Activated CD4-positive, alpha-beta T cell treated with anti-CD3 and anti-CD28 coated beads, Interleukin-2, Interleukin-4, amounts not matched to agents 100 ng/mL and 50 ng/mL, durations not matched to agents 16 hours and 8 hours (primary cell): ENCODE measurements at places on chromosomes 6 and 20.

DNA sequence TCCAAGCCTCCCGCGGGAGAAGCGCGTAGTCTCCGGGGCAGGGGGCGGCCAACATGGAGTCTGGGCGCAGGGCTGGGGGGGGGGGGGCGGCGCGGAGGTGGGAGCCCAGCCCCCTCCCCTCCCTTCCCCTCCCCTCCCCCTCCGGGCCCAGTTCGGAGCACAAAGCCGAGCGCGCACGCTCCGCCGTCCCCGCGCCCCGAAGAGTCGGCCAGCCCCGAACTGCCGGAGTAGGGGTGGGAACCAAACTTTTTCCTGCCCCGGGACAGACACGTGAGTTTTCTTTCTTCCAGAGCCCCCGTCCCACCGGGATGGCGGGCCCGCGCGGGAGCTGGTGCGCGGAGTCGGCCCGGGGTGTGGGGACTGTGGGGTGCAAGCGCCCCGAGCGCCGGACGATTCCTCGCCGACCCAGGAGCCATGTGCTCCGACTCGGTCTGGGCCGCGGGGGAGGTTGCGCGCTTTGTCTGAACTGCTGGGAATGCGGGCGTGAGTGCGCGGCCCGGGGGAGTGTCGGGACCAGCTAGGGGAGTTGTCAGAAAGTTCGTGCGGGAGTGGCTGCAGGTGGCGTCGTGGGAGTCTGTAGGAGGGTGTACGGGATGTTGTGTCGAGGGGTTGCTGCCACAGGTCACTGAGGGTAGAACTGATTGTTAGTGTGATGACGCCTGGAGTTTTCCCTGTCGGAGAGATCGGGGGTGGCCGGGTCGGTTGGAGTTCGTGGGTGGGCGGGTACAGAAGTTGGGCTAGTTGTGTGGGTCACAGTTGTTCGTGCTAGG is 1.2 kb downstream of the TGIF2 start:
- peak; percentile 44 for DNase-seq

DNA sequence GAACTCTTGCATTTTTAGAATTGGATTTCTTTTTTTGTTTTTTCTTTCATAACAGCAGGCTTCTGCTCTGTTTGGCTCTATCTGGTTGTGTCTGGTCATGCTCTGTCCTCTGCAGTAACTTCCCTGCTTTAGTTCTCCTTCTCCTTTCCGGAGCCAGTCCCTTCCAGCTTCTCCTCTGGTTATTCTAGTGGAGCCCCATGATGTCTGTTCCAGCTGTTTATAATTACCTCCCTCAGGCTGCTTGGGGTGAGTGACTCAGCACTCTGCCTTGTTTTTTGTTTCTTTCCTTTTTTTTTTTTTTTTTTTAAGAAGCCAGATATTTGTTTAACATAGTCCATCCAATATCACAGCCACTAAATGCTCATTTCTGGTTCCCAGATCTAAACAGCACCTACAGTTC is 409.6 kb downstream of the MAFB start:
- no peak for DNase-seq

- DNase-seq: peak; percentile 8
These were observed 28.2 kb downstream of the NDRG3 start for GRCh38 chr20:36717657-36718056.

GRCh38 chr20:39878809-39879208 is 810.2 kb downstream of the MAFB start:
- DNase-seq: no peak

DNA sequence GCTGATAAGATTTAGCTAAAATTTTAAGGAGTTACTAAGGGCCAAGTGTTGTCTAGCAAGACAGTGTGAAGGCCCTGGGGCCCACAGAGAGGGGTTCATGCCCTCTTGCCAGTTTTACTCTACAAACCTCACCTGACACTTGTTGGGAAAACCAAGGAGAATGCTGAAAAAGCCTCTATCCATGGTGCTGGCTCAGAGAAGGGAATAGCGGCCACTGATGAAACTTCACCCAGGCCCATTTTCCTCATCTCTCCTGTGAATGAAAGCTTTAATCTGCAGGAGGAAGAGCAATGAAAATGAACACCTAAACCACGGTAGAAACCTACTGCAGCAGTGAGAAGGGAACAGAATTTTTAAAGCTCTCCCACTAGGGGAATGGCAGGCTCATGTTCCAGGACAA is 317.3 kb upstream of the CNR1 start:
- no peak for DNase-seq

DNA sequence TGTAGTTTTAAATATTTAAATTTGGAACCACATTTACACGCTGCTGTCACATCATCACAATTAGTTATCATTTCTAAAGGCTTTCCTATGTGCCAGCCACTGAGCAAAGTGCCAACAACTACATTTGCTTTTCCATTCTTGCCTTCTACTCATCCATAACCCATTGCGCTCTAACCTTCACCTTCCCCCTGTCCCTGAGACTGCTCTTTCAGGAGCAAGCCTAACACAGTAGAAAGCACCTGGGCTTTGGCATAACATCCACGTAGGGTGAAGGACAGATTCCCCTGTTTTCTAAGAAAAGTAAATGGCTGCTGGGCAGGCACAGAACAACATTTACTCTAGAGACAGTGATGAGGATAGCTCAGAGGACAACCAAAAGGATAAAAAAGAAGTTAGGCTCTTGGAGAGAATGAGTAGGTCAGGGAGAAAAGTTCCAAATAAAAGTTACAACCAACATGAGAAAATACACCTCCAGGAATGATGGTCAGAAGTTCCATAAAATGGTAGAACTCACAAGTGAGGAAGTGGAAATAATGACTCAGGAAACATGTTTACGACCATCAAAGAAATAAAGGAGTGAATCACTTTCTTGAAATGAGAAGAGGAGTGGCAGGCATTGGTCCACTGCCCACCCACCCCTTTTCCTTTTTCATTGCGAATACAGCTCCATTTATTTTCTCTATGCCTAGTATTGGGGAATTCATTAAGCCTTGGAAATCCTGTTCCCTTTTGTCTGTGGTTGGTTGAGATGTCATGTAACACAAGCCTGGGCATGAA is 77.2 kb downstream of the PFDN4 start:
- DNase-seq: peak; percentile 68

- no peak for DNase-seq
These were observed 228.0 kb downstream of the SYNDIG1 start for GRCh38 chr20:24697411-24697810.

DNA sequence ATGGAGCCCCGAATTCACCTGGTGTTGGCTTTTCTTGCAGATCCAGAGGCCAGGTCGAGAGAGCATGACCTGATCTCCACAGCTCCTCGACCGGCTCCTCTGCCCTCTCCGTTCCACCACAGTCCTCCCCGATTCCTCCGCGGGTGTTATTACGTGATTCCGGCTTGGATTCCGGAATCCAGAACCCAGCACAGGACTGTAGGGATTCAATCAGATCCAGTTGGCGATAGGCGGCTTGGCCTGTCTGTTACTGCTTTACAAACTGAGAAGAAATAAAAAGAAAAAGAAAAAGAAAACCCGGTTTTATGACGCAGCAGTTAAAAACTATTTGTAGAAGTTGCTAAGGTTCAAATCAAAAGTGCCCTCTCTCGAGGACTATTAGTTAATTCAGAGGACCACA is 222.7 kb downstream of the EYA2 start:
- DNase-seq: no peak

DNA sequence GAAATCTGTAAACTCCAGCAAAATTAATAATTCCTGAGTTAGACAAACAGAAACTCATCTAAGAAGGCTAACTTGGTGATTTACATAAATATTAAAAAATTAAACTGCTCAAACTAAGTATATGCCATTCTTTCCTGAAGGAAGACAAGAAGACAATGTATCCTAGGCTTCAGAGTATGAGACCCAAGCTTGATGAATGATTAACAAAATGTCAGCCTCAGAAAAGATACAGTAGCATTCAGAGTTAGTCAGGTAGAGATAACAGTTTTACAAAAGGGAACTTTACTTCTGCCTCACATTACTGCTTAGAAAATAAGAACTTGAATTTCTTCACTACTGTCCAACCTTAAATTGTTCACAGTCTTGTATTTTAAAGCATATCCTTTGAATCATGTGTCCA is 12.0 kb downstream of the CSNK2A1 start:
- no peak for DNase-seq

DNA sequence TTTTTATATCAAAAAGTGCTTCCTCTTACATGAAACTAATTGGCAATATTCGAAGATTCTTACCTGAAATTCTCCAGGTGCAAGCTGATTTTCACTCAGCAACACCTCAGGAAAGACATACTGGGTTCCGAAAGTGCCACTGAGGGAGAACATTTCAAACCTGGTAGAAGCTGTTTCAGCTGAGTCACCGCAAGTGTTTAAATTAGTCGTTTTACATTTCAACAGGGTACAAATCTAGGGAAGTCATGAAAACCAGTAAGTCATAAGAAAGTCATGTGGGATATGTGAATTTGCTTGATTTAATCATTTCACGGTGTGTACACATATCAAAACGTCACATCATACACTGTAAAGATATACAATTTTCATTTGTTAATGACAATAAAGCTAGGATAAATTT is 25.3 kb upstream of the TAAR1 start:
- no peak for DNase-seq

GRCh38 chr6:111417946-111418345 is 65.1 kb downstream of the REV3L start:
- no peak for DNase-seq

- no peak for DNase-seq
These were observed 136.9 kb upstream of the SUPT3H start for GRCh38 chr6:45514454-45515230.

- DNase-seq: no peak
These were observed 3.6 kb upstream of the CSTL1 start for GRCh38 chr20:23435626-23436539.

- DNase-seq: no peak
These were observed 190.8 kb upstream of the BMP2 start for GRCh38 chr20:6576726-6577125.

GRCh38 chr6:157556671-157557430 is 175.9 kb downstream of the ZDHHC14 start:
- no peak for DNase-seq

DNA sequence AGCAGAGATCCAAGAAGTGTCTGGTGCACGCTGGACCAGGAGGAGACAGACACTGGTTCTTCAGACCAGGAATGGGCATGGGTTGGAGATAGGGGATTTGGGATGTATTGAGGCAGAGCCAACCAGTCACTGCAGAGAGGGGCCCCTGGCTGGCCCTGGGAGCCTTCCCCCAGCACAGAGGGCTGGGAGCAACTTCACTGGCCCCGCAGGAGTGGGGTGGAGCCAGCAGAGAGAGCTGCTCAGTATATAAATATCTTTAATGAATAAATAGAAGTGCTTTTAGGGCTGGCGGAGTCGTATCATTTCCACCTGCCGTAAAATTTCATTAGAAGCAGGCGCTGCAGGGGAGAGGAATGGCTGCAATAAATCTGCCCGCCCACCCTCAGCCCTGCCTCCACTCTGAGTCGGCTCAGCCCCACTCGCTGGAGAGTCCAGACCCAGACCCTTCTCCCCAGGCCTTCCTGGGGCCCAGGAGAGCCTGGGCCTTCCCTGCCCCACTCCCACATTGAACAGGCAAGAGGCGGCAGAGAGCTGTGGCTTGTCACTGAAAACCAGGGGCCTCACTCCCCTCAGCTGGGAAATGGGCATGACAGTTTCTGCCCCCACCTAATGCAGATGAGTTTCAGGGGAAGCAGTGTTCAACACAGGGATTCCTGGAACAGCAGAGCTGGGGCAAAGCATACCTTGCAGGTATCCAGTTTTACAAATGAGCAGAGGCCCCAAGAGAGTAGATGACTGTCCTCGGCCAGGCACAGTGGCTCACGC is 23.9 kb upstream of the VSTM2L start:
- DNase-seq: no peak

DNA sequence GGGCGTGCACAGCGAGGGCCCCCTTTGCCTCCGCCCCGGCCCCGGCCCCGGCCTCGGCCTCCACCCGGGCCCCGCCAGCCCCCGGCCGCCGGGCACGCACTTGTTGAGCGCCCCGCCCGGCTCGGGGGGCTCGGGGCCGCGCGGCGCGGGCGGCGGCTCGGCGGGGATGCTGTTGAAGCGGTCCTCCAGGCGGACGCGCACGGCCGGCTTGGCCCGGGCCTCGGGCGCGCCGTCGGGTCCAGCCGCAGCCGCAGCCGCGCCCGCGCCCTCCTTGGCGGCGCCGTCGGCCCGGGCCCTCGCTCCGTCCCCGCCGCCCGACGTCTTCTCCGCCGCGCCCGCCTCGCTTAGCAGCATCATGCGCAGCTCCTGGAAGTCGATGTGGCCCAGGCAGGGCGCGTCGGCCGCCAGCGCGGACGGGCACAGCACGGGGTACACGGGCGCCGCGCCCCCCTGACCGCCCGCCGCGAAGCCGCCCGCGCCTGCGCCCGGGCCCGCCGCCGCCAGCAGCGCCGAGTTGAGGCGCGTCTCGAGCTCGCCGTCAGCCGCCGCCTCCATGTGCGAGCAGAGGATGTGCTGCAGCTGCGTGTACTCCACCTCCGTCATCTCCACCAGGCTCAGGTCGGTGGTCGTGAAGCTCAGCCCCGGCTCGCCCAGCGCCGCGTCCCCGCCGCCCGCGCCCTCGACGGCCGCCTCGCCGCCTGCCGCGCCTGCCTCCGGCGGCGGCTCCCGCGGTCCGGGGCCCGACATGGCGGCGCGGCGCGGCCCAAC is 514 bp downstream of the TCFL5 start:
- DNase-seq: no peak

- DNase-seq: peak; percentile 64
These were observed 15.8 kb downstream of the CGA start for GRCh38 chr6:87078983-87079616.

- no peak for DNase-seq
These were observed 28.0 kb upstream of the MLIP start for GRCh38 chr6:54083287-54083686.

DNA sequence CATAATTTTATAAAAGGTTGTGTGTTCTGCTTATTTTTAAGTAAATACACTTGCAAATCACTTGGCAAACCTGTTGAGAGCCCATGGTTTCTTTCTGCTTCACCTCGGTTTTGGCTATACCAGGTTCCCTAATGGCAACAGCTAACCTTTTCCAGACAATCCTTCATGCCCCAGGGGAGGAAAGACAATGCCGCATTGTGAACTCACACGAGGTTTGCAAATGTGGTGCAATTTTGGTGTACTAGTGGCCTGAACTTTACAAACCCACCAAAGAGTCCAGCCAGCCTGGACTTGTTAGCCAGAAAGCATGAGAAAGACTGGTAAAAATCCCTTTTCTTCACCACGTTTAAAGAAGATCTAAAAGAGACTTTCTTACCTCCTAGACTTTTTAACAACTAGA is 84.8 kb upstream of the SOX4 start:
- DNase-seq: no peak
